Kasumi-1 (cell line): ENCODE measurements at places on chromosomes 11 and 22.

- no peak for DNase-seq
These were observed 32.6 kb downstream of the TCIRG1 start for GRCh38 chr11:68071281-68072048.

DNA sequence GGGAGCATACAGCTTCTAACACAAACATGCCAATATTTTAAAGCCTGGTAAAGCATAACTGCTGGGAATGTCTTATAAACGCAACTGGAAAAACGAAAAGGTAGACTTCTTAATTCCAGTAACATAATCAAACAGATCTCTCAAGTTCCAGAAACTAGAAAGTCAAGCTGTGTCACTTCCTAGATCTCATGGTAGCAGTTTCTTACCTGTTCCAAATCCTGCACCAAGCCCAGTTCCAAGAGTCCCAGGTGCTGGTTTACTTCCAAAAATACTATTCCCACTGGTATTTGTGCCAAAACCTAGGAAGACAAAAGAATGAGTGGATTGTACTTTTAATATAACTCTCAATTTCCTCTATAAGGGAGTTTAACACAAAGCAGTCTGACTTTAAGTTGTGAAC lies 44.2 kb downstream of the NUP98 start:
- no peak for DNase-seq

DNA sequence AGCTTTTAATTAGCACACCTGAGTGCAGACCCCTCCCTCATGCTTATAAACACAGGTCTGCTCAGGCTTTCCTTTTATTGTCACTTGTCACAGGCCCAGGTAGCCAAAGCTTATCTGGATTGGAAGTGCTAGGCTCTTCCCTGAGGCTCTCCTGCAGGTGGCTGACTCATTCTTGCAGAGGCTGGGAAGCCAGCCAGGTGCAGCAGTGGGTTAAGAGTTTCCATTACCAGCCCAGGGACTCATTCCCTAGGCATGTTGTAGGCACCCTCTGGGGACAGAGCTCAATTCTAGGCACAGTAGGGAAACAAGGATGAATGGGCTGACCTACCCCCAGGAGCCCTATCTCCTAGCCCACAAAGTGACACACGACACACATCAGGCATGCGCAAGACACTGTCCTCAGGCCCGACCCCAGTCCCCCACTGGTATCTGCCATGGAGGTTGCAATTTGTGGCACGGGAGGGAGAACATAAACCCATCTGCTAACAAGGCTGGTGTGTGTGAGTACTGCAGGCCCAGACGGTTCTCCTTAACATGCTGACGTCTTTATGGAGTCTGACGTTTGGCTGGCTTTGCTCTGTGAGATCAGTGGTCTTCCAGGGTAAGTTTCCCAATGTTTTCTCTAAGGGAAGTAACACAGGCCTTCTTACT lies 94.2 kb downstream of the ABTB2 start:
- DNase-seq = no peak

DNA sequence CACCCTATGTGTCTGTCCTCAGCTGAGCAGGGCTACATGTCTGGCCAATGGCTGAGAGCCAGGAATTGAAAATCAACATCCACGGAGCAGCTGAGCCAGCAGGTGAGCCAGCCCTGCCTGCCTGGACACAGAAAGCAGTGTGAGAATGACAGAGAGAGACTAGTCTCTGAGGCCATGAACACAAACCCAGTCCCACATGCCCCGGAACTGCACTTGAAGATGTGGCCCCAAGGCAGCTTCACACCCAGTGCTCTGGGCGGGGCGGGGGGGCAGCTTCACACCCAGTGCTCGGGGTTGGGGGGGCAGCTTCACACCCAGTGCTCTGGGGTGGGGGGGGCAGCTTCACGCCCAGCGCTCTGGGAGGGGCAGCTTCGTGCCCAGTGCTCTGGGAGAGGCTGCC lies 37.6 kb downstream of the TRMU start:
- DNase-seq = no peak

- DNase-seq = no peak
These were observed 45.1 kb upstream of the DEUP1 start for GRCh38 chr11:93285430-93285829.

- no peak for DNase-seq
These were observed 84.3 kb downstream of the MSANTD4 start for GRCh38 chr11:105937738-105938137.

GRCh38 chr11:932435-932834 lies 6.8 kb downstream of the AP2A2 start:
- DNase-seq = peak; percentile 39

DNA sequence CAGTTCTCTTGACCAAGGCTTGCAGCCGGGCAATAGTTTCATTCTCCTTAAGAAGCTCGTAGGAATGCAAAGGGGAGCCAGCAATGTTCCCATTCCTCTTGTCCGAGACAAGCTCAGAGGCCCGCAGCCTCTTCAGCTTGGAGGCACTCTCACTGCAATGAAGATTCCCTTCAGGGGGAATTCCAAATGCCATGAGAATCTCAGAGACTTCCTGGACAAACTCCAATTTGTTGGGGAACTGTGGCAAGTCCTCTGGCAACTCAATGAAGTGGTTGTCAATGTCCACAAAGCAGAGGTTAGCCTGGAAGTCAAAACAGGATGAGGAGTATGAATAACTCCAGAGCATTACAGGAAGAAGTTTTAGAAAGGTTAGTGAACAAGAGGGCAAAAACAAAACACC lies 84.4 kb downstream of the DENND5A start:
- no peak for DNase-seq

- no peak for DNase-seq
These were observed 664 bp downstream of the PTGDR2 start for GRCh38 chr11:60854847-60855725.

GRCh38 chr11:100984668-100985067 lies 144.9 kb downstream of the PGR start:
- no peak for DNase-seq

DNA sequence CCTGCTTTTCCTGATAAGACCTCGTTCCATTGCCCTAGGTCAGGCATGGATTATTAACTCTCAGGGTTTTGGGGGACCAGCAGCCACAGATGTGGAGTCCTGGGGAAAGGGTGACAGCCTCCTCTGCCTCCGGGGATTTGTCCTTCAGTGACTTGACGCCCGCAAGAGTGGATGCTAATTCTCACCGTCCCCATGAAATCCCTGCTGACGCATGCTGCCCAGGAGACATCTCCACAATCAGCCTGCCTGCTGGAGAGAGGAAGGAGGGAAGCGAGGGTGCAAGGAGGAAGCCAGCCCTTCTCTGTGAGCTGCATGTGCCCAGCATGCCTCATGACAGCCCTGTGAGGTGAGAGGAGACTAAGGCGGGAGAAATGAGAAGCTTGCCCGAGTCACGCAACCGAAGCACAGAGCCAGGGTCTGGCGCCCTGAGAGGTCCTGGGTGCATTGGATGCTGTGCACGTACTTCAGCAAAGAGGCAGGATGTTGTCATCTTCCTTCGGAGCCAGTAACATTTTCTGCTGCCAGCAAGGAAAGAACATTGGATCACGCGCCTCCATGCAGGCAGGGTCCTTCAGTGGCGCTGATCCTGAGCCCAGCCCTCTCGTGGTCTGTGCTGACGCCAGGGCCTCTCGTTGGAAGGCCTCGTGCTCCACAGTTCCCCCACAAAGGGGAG lies 27.3 kb upstream of the KRTAP5-6 start:
- no peak for DNase-seq

GRCh38 chr11:19740586-19740985 lies 27.9 kb downstream of the NAV2 start:
- DNase-seq = no peak

- DNase-seq = no peak
These were observed 51.4 kb downstream of the PRR5L start for GRCh38 chr11:36347384-36347906.

GRCh38 chr11:82683029-82683428 lies 50.6 kb downstream of the FAM181B start:
- DNase-seq = no peak

DNA sequence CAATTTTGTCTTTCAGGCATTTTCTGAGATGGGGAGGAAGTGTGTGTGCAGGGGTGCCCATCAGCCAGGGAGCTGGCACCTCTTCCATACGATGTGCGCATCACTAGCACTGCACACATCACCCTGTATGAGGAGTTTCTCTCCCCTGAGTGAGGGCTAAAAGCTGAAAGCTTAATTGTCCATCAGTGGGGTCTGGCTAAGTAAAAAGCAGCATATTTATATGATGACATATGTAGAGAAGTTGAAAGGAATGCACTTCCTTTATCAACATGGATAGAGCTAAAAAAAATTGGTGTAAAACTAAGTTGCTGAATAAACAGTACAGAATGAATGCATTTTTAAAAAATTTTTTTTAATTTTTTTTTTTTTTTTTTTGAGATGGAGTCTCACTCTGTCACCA lies 4.0 kb downstream of the VSTM5 start:
- DNase-seq = no peak

DNA sequence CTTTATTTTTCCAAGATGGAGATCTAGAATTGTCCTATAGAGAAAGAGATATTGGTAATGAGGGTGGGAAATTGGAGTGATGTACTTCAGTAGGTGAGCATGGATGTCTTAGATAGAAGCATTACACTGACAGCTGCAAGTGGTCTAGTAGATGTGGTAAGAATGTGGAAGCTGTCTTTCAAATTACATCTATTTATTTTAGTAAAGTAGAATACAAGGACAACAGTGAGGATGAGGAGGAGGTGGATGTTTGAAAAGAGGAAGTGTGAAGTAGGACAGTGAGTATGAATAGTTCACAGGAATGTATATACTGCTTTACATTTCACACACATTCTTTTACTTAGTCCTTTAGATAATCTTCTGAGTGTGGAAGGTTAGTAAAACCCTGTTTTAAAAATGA lies 64.2 kb downstream of the HIPK3 start:
- DNase-seq = peak; percentile 17

DNA sequence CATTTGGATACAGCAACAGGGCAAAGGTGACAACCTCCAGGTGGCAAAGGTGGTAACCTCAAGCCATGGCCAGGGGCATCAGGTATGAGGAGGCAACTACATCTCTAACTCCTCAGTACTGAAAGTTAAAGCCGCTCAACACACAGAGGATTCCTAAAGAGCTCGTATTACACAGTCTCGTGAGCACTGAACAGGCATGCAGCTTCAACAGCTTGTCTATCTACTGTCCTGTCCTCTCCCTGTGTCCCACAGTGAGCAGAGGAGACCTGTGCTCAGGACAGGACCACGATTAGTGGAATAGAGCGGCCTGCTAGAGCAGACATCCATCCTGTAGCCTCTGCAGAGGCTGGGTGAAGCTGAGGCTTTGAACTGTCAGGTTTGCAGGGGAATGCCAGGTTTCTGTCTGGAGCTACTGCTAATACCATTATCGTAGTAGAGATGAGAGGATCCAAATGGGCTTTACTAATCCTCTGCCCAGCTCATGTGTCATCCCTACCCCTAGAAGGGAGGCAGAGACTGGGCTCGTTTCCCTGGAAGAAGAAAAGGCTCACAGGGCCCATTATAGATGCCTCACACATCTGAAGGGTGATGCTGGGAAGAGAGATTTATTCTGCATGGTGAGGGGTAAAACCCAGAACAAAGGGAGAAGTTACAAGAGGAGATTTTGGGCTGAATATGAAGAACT lies 415.2 kb downstream of the LARGE1 start:
- no peak for DNase-seq

DNA sequence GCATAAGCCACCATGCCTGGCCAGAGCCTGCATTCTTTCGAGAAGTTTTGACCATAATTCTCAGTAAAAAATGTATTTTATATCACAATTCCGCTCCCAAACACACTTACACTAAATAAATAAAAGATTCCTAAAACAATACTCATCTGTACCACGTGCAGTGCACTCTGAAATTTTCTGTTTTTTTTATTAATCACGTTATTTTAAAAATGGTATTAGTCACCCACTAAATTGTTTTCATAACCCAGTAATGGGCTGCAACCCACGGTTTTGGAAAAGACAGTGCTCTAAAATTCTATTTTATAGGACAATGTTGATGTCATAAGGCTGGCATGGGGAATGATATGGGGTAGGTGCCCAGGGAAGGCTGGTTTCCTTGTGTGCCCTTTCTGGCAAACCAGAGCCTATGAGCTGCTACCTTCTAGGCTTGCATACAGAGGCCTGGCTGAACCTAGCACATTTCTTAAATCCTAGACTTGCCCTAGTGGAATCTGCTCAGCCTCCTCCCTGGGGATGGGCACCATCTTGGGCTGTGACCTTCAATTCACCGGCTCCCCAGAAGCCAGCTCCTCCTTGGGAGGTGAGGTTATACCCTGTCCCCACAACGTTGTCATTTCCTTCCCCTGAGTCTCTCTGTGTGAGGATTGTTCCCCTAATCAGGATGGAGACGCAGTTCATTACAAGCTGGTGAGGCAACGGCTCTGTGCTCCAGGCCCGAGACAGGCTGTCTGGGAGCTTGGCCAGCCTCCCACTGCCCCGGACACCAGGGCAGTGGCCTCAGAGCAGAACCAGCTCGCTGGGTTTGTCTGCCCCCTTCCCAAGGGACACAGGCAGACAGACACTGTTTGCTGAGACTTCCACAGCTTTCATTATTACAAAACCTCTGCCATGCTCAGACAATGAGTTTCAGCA lies 116.5 kb upstream of the NAV2 start:
- no peak for DNase-seq

DNA sequence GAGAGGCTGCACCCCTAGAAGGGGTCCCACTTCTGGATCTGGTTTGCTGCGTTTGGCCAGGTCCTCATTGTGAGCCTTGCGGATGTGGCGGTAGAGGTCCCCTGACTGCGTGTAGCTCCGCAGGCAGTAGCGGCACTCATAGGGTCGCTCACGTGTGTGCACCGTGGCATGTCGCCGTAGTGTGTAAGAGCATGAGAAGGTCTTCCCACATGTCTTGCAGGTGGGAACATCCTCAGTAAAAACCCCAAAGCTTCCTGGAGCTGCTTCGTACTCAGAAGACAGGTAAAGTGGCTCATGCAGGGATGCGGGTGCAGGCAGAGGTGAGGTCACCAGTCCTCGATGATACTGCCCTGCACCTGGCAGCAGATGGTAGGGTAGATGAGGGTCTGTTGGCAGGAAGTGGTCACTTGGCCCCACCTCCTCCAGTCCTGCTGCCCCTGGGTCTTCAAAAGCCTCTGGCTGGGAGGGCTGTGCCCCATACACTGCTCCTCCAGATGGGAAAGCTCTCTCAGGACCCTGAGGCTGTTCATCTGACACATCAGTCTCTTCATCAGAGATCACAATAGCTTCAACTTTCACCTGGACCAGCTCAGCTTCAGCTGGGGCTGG lies 1.7 kb downstream of the ZBTB3 start:
- DNase-seq = no peak

GRCh38 chr22:48804811-48805301 lies 1022.8 kb downstream of the BRD1 start:
- no peak for DNase-seq
